ENCODE measurements at places on chromosomes 5 and 9. TPM values are rescaled to one million over a fixed set of nuclear protein-coding genes. Genes with fewer than 3 reads are reported as not detected.
A peak's percentile ranks its signal among the peaks of the same experiment; 100 is the strongest.

CCNO gene
- polyA plus RNA-seq = not detected

NIPSNAP3A gene
- 48.9 TPM for polyA plus RNA-seq

FBP2 gene
- not detected for polyA plus RNA-seq

ACSL6 gene
- polyA plus RNA-seq = 0.46 TPM

SEMA6A gene
- polyA plus RNA-seq = 0.29 TPM

LCNL1 gene
- polyA plus RNA-seq = not detected

BTNL8 gene
- not detected for polyA plus RNA-seq

ASS1 gene
- polyA plus RNA-seq = 0.59 TPM

DNA sequence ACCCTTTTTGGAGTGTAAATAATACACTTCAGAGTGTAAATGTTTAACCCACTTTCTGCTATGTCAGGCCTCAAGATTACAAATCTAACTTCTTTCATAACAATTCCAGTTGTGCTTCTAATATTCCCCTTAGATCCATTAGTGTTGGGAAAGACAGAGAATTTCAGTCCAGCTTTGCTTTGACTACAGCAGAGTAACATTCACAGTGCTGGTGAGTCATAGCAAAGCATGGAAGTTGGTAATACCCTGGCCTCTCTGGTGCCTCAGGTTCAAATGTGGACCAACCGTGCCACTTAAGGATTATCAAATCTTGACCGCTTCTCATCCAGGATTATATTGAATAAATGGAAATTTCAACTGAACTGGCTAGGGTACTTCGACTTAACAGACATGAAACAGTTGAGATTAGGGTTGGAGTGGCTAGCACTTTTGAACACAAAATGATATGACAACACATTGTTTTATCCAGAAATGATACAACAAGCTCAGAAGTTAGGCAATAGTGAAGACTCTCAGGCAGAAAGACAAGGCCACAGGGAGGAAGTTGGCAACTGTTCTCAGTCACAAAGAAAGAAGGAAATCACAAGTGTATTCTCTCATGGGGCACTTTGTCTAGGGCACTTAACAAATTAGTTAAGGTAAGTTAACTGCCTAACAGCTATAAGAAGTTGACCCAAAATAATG is 24.4 kb upstream of the RASA1 start:
- peak overlapping the region; percentile 60 for H3K27ac ChIP-seq
- no peaks in the 10 kb centered on the region for H3K4me1 ChIP-seq
- no peaks in the 10 kb centered on the region for H3K27me3 ChIP-seq

GRCh38 chr5:96447949-96448348 is 14.9 kb upstream of the PCSK1 start:
- H3K27me3 ChIP-seq = no peaks in the 10 kb centered on the region
- H3K4me1 ChIP-seq = no peaks in the 10 kb centered on the region
- H3K27ac ChIP-seq = no peak overlapping the region
- H3K36me3 ChIP-seq = no peaks in the 10 kb centered on the region
- DNase-seq = no peak
- no peak overlapping the region for H3K4me3 ChIP-seq

- no peak overlapping the region for H3K4me3 ChIP-seq
- DNase-seq = no peak
- H3K4me1 ChIP-seq = peaks cover 46% of the 10 kb centered on the region
- peak overlapping the region; percentile 94 for H3K27ac ChIP-seq
- H3K36me3 ChIP-seq = peaks cover 11% of the 10 kb centered on the region
Observed at GRCh38 chr5:150791536-150791935, 13.0 kb downstream of the SMIM3 start.

DNA sequence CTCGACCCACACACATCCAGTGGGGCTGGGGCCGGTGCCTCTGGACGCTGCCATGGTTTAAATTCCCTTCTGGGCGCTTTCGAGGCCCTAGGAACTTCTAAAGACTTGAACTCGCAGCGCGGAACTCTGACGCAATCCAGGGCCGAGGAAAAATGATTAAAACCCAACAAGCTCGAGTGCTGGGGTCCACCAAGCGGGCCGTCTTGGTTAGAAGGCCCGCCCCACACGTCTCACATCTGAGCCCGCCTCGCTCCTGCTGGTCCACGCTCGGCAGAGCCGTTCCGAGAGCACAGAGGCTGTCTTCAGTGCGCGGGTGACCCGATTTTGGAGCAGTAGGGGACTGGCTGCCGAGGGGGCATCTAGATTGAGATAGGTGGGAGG is 1.5 kb downstream of the CRHBP start:
- no peaks in the 10 kb centered on the region for H3K36me3 ChIP-seq
- H3K27me3 ChIP-seq = peaks cover 35% of the 10 kb centered on the region
- H3K27ac ChIP-seq = no peak overlapping the region
- H3K4me1 ChIP-seq = no peaks in the 10 kb centered on the region

DNA sequence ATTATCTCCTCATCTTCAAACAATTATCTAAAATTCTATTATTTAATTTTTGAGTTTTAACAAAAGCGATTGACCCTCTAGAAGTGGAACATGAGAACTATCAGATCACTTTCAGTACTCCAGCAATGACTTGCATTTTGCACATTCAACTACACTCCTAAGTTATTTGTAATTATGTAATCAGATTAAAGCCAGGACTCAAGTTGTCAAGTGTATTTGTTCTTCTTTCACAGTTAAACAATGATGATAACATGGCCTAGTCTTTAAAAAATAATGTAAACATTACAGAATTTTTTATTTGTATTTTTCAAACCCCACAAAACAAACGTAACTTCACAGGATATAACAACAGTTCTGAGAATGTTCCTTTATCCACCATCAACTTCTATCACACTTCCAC is 2148.9 kb upstream of the ACO1 start:
- H3K36me3 ChIP-seq = no peaks in the 10 kb centered on the region
- no peak for DNase-seq
- H3K4me1 ChIP-seq = no peaks in the 10 kb centered on the region
- no peaks in the 10 kb centered on the region for H3K27me3 ChIP-seq
- no peak overlapping the region for H3K27ac ChIP-seq
- H3K4me3 ChIP-seq = no peak overlapping the region

DNA sequence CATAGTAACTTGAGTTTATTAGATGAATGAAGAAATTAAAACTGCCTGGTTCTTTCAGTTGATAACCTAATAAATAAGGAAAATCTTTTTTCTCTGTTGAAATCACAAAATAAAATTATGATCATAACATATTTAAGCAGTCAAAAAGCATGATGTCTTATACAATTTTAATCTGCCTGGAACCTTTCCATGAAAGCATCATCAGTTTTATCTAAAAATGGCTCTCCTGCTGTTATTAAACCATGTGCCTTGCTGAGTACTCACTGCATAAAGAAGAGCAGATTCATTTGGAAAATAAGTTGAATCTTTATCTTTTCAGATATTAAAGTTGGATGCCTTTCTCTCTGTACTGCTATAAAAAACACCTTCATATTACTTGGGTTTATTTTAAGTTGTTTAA is 148.8 kb downstream of the SLC24A2 start:
- H3K27ac ChIP-seq = no peak overlapping the region
- H3K27me3 ChIP-seq = no peaks in the 10 kb centered on the region
- no peak for DNase-seq
- no peaks in the 10 kb centered on the region for H3K4me1 ChIP-seq

- no peaks in the 10 kb centered on the region for H3K27me3 ChIP-seq
- no peaks in the 10 kb centered on the region for H3K36me3 ChIP-seq
- H3K27ac ChIP-seq = no peak within 1 kb of the TSS
- H3K4me3 ChIP-seq = peak within 1 kb of the TSS; percentile 42
Observed at GRCh38 chr9:133163504-133164172, at the start of gene GBGT1. Gene GBGT1 (minus strand): TSS chr9:133163914. CDS start chr9:133162412, 1,502 bp downstream.

GRCh38 chr5:98308231-98308630 is 465.2 kb upstream of the RGMB start:
- no peaks in the 10 kb centered on the region for H3K36me3 ChIP-seq
- H3K4me1 ChIP-seq = no peaks in the 10 kb centered on the region
- peak overlapping the region; percentile 86 for H3K27ac ChIP-seq
- H3K4me3 ChIP-seq = no peak overlapping the region
- DNase-seq = no peak

GRCh38 chr5:28286566-28286965 is 1248.2 kb upstream of the CDH9 start:
- H3K36me3 ChIP-seq = no peaks in the 10 kb centered on the region
- no peak overlapping the region for H3K27ac ChIP-seq
- no peak overlapping the region for H3K4me3 ChIP-seq
- no peaks in the 10 kb centered on the region for H3K27me3 ChIP-seq
- no peak for DNase-seq
- no peaks in the 10 kb centered on the region for H3K4me1 ChIP-seq

- H3K27ac ChIP-seq = no peak overlapping the region
- no peak overlapping the region for H3K4me3 ChIP-seq
- H3K4me1 ChIP-seq = no peaks in the 10 kb centered on the region
- H3K27me3 ChIP-seq = no peaks in the 10 kb centered on the region
Observed at GRCh38 chr5:107515521-107516080, 155.1 kb downstream of the EFNA5 start.

DNA sequence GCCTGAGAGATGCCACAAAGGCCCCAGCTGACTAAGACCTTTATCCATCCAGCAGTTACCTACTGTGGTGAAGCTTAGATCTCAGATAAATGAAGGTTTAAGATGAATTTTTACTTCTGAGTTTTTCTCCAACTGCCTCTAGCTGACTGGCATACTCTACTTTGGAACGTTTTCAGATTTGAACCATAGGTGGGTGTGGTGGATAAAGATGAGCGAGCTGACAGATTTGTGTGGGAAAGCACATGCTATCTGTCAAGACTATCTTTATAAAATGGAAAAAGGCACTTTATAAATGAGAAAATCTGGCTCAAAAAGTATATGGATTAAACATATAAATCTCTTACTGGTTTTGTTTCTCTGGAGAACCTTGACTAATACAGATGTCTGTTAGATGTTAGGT is 160.8 kb downstream of the MCTP1 start:
- H3K27ac ChIP-seq = no peak overlapping the region
- H3K27me3 ChIP-seq = peaks cover 13% of the 10 kb centered on the region
- H3K4me1 ChIP-seq = no peaks in the 10 kb centered on the region
- H3K36me3 ChIP-seq = no peaks in the 10 kb centered on the region
- DNase-seq = no peak

DNA sequence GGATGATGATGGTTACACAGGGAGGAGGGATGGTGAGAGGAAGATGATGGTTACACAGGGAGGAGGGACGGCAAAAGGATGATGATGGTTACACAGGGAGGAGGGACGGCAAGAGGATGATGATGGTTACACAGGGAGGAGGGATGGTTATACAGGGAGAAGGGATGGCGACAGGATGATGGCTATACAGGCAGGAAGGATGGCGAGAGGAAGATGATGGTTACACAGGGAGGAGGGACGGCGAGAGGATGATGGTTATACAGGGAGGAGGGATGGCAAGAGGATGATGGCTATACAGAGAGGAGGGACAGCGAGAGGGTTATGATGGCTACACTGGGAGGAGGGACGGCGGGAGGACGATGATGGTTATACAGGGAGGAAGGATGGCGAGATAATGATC is 64.1 kb upstream of the FCN1 start:
- no peaks in the 10 kb centered on the region for H3K36me3 ChIP-seq
- no peak overlapping the region for H3K27ac ChIP-seq
- H3K27me3 ChIP-seq = no peaks in the 10 kb centered on the region
- DNase-seq = no peak
- no peak overlapping the region for H3K4me3 ChIP-seq

- no peak for DNase-seq
- H3K4me3 ChIP-seq = no peak overlapping the region
Observed at GRCh38 chr5:128913551-128913950, 51.7 kb upstream of the SLC27A6 start.

DNA sequence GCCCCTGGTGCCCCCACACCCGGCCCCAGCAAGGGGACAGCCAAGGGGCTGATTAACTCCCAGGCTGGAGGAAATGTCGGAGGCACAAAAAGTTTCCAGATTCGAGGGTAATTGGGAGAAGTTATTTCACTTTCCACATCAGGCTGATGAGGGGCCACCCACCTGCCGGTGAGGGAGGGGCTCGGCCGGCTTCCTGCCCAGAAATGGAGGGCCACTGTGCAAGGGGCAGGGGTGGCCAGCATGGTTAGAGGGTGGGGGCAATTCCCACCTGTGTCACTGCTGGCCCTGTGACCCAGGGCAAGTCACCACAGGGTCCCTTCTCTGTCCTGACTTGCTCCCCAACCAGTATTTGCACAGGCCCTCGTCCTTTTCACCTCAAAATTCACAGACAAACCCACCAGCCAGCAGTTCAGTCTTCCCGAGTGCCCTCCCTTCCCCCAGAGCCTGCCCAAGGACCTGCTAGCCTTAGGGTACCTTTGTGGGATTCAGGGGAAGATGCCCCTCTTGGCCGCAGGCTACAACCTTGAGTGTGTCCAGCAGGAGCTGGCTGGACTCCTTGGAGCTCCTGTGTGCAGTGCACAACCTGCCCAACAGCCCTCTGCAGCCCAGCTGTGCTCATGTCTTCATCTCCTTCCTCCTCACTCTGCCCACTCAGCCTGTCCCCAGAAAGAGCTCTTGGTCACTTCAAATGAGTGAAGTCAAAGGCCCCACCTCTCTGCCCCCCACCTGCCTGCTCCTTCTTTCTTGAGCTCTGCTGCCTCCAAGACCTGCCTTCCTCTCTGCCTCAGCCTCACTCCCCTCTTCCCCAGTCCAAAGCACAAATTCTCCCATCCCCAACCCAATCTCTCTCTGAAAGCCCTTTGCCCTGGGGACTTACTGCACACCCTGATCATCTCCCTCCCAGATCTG is 130.5 kb downstream of the BARX1 start:
- no peak overlapping the region for H3K4me3 ChIP-seq
- no peaks in the 10 kb centered on the region for H3K27me3 ChIP-seq
- peak; percentile 6 for DNase-seq
- H3K27ac ChIP-seq = no peak overlapping the region

GRCh38 chr9:79551994-79552393 is 19.8 kb upstream of the TLE4 start:
- H3K4me3 ChIP-seq = no peak overlapping the region
- H3K4me1 ChIP-seq = no peaks in the 10 kb centered on the region
- H3K36me3 ChIP-seq = no peaks in the 10 kb centered on the region
- H3K27ac ChIP-seq = no peak overlapping the region
- no peak for DNase-seq

Data from SK-N-SH (cell line).